ENCODE measurements at places on chromosomes 2 and 18. TPM values are rescaled to one million over a fixed set of nuclear protein-coding genes. Genes with fewer than 3 reads are reported as not detected.
A peak's percentile ranks its signal among the peaks of the same experiment; 100 is the strongest.

- DNase-seq, result no peak
Measured at GRCh38 chr2:58019229-58019628, 27.4 kb upstream of the VRK2 start.

DNA sequence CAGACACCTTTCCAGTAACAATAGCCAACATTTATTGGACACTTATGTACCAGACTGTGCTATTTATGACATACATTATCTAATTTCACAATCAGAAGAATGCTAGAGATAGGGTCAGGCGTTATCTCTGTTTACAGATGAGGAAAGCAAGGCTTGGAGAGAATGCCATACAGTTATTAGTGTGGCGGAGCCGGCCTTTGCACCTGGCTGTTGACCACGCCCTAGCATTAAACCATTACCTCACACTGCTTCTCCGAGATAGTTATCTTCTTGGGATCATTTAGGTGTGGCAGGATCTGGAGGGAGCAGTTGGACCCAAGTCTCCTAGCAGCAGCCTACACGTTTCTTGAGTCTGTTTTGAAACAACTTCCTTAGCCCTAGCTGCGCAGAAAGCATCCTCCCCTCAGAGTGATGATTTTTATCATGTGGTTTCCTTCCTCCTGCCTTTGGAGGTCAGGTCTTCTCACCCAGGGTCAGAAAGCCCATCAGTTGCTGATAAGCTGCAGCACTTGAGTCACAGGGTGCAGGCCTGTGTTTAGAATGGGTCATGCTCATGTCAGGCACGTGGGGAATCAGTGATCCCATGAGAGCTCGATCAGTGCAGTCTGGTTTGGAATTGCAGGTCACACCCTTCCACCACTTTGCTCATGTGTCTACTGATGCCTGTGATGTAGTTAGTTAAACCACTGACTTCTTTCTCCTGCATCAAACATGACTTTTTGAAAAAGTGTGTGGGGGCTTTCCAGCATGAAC is 118.2 kb downstream of the SPTBN1 start:
- DNase-seq, result no peak

DNA sequence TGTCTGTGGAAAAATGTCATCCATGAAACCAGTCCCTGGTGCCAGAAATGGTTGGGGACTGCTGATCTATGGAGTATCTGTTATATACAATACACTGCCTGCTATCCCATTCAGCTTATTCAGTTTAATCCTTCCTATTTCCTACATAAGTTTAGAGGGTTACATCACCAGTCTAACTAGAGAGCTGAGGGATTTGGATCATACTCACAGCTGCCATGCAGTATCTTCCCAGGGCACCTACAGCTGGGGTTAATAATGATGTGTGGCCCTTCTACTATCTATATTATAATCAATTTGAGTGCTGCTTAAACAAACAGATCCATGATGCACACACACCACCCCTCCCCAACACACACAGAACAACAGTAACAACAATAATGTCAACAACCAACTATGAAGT is 524.0 kb downstream of the LRRTM4 start:
- no peak for DNase-seq

- no peak for DNase-seq
Measured at GRCh38 chr2:62641936-62642335, 63.6 kb upstream of the EHBP1 start.

- DNase-seq, result no peak
Measured at GRCh38 chr2:151422917-151423439, 13.3 kb downstream of the RIF1 start.

DNA sequence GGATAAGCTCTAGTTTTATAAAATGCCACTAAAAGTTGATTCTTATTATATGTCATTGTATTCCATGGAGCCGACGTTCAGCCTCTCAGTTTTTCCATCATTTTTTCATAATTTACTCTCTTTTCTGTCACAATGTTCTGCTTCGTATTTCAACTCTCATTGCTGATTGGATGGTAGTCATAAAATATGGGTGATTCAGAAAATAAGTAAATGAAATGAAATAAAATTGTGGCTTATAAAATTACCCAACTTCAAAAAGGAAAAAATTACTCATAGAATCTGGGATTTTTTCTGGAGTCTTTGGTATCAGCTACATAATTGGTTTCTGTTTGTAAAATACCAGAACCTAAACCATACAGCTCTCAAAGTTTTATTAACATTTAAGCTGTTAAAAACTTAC is 139.7 kb upstream of the ITGA4 start:
- DNase-seq, result no peak

DNA sequence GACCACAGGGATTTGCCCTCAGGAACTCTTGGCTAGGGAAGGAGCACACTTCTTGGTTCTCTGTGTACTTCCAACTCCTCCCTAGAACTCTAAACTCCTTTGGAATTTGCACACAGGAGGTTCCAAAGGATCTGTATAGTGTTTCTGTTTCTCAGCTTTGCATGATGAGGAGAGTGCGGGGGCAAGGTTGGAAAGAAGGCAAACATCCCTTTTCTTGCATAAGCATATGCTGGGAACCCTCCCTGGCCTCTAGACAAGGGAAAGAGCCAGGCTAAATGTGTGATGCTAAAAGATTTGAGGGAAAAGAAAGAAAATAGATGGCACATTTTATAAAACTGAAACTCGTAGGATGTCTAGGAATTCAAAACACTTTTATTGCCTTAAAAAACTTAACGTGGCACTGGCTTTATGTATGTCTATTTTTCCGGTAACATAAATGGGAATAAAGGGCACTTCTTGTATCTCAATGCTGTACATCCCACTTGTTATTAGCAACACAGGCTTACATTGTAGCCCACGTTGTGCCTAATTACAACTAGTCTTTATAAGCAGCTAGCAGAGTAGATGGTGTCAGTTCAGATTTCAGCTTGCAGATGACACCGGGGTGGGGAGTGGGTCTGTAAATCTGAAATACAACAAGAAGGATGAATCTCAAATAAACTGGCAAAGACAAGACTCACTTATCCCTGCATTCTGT is 165.8 kb downstream of the GPD2 start:
- no peak for DNase-seq

GRCh38 chr2:226636586-226636985 is 163.0 kb downstream of the IRS1 start:
- no peak for DNase-seq

DNA sequence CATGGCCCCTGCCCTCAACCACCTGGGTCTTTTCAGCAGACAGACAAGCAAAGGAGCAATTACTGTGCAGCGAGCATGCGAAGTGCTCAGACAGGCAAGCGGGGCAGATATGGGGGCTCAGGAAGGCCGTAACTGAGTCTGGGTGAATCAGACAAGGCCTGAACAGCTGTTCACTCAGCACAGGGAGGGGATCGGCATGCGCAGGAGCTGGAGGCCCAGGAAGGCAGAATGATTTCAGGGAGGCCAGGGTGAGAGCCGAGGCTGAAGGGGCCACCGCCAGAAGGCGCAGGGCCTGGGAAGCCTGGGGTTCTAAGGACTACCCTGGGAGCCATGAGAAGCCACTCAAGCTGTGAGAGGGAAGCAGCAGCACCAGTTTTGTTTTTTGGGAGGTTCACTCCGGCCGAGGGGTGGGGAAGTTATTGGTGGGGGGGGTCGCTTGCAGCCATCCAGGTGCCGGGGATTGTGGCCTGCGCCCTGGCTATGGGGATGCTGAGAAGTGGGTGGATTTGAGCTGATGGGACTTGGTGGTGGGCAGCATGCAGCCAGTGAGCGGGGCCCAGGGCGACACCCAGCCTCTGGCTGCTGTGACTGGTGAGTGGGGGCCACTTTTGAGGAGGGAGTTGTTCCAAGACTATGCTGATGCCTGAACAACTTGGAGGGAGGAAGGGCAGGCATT is 132.2 kb downstream of the TSN start:
- DNase-seq, result peak; percentile 50

- DNase-seq, result no peak
Measured at GRCh38 chr2:8174641-8175257, 507.1 kb upstream of the ID2 start.

- peak; percentile 42 for DNase-seq
Measured at GRCh38 chr2:126792993-126793392, 105.7 kb upstream of the TEX51 start.

GRCh38 chr2:23564615-23564960 is 179.6 kb downstream of the KLHL29 start:
- no peak for DNase-seq

- no peak for DNase-seq
Measured at GRCh38 chr2:227198866-227199265, 34.4 kb downstream of the COL4A3 start.

GRCh38 chr2:234298918-234299317 is 198.0 kb downstream of the ARL4C start:
- no peak for DNase-seq

DNA sequence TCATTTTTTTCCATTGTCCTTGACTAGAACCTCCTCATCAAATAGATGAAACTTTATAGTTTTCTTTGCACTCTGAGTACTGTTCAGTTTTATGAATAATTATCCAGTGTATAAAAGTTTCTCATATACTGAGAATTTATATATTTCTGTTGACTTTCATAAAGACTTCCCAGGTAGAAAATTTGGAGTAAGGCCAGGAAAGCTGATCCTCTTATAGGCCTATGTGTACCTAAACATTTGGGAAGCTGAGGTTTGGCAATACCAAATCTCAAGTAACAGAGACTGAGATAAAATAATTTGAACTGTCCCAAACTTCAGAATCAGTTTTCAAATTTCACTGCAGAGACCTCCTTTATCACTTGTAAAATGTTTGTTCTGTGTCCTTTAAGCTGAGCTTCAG is 43.4 kb downstream of the CCDC102B start:
- no peak for DNase-seq

DNA sequence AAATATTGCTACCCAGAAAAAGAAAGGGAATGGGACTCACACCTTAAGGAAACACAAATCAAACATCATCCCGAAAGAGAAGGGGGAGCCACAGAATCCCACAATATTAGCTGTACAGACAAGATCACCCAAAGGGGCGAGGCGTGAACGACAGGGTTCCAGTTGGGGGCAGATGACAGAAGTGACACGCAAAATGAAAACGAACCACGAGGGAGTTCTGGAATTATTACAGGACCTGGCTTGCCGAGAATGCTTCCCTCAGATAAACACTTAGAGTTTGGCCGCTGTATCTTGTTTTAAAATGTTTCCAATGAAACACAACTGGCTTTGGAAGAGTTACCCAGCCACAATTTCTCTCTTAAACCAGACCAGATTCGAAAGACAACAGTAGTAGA is 60.4 kb downstream of the C2orf76 start:
- no peak for DNase-seq

GRCh38 chr2:62464221-62465007 is 41.6 kb downstream of the TMEM17 start:
- DNase-seq, result no peak

GRCh38 chr2:233464056-233464455 is 102.5 kb downstream of the USP40 start:
- DNase-seq, result no peak

DNA sequence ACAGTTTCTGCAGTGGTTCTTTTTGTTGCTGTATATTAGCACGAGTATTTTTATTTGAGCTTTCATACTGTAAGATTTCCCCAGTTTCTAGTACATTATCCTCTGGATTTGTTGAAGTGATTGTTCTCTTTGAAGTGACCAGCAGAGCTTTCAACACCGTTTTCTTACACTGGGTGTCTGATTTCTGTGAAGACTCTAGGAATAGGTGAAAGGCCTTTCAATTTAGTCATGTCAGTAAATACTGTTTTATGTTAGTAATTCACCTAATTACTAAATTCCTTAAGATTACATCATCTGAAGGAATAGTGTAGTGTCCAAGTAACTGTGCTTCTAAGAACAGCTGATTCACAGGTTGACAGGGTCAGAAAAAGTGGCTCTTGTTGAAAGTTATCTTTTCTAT is 2.3 kb downstream of the PPM1B start:
- no peak for DNase-seq

- no peak for DNase-seq
Measured at GRCh38 chr18:72201032-72201431, 343.1 kb downstream of the CBLN2 start.

- no peak for DNase-seq
Measured at GRCh38 chr2:81077396-81077795, 772.8 kb upstream of the LRRTM1 start.

GRCh38 chr18:45165871-45166270 is 449.4 kb upstream of the SLC14A2 start:
- no peak for DNase-seq

GRCh38 chr2:151553-152334 is 105.4 kb upstream of the FAM110C start:
- no peak for DNase-seq

- no peak for DNase-seq
Measured at GRCh38 chr2:198717451-198717850, 740.3 kb downstream of the SATB2 start.

DNA sequence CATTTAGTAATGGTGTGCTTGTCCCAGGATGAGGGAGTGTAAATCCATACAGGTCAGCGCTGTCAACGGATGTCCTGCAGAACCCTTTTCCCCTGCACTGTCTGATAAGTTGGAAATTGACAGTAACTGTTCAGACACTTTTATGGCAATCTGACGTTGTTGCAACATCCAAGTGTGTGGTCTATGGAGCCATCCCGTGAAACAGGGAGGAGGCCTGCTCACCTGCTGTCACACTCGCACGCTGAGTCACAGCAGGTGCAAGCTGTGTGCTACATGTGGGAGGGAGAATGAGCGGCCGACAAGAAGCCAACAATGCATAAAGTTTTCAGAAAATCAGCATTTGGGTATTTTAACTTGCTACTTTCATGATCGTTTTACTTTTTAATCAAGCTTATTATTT is 43.7 kb upstream of the RMDN2 start:
- DNase-seq, result no peak

DNA sequence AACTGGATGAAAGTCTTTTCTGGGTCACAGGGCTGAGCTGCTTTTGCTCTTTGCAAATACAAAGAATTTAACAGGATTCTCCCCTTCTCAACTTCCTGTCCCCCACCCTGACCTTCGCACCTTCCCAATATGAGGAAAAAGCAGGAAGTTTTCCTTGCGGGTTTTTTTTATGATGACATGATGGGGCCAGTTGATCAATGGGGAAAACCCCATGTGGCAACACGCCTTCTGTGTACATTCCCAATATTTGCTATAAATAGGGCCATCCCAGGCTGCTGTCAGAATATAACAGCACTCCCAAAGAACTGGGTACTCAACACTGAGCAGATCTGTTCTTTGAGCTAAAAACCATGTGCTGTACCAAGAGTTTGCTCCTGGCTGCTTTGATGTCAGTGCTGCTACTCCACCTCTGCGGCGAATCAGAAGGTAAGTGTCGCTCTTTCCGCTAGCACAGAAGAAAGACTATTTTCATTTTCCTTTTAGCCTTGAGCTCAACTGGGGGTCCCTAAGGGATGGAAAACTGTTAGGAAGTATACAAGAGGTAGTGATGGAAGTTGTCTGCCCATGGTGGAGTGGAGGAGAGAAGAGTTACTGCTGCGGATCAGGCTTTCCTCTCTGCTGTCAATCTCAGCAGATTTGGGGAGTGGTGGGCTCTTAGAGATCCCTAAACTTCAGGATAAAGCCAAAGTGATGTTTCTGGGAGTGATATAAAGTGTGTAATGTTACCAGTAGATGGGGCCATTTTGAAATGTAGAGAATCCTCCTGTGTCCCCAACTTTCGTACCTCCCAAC is at the start of gene CCL20:
Gene CCL20, plus strand, starts transcription at position 281 of the 792 bp plus-strand sequence. Its CDS starts 70 bp downstream, at position 351.
- no peak for DNase-seq

The SNTG2 gene
- 1.1 TPM for total RNA-seq

The LINC00305 gene
- not detected for total RNA-seq

The SULT1C4 gene
- 27.5 TPM for total RNA-seq

The B3GNT7 gene
- total RNA-seq, result 6.8 TPM

The PPP1R1C gene
- total RNA-seq, result 7.4 TPM

The VIT gene
- total RNA-seq, result 1.4 TPM

The SLC16A14 gene
- 9.1 TPM for total RNA-seq

The CXCR4 gene
- 34.8 TPM for total RNA-seq

The RAPH1 gene
- total RNA-seq, result 15.4 TPM

The VAMP8 gene
- 157 TPM for total RNA-seq

The NCKAP5 gene
- total RNA-seq, result 7.7 TPM

The LCT gene
- 2.8 TPM for total RNA-seq

The PXDN gene
- total RNA-seq, result 150 TPM
